ENCODE measurements at places on chromosomes 16 and 17.

DNA sequence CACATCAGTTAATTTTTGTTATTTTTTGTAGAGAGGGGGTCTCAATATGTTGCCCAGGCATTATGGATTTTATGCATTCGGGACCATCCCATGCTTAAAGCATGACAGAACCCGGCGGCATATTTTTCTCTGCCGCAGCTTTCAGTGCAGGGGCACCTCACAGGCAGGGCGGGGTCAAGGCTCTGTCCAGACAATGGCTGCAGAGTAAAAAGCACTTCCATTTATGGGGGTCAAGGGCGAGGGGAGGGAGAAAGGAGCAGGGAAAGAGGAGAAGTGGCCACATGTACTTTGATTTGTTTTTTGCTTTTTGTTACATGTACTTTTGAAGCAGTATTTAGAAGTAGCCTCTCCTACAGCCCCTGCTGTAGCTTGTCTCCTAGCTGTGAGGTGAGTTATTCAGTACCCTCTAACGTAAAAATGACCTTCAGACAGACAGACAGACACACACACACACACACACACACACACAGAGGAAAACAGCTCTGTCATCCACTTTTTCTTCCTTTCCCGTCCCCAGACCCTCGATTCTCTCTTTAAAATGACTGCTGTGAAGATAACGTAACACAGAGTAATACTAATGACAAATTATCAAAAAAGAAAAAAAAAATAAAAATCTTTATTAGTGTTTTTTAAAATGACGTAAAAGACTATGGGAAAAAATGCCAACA, 856 bp upstream of the SCPEP1 start:
- 0 out of 2 replicates have a peak, but pooled peaks cover 5% of the 10 kb centered on the region for H3K36me3 ChIP-seq
- H3K4me3 ChIP-seq, result peak overlapping the region; percentile 48
- H3K27ac ChIP-seq, result no peak overlapping the region
- H3K4me1 ChIP-seq, result peaks cover 26% of the 10 kb centered on the region

- H3K36me3 ChIP-seq, result no peaks in the 10 kb centered on the region
- no peaks in the 10 kb centered on the region for H3K27me3 ChIP-seq
- H3K4me3 ChIP-seq, result no peak overlapping the region
- H3K27ac ChIP-seq, result peak overlapping the region; percentile 80
Observed at GRCh38 chr17:66275651-66276050, 26.8 kb upstream of the PRKCA start.

DNA sequence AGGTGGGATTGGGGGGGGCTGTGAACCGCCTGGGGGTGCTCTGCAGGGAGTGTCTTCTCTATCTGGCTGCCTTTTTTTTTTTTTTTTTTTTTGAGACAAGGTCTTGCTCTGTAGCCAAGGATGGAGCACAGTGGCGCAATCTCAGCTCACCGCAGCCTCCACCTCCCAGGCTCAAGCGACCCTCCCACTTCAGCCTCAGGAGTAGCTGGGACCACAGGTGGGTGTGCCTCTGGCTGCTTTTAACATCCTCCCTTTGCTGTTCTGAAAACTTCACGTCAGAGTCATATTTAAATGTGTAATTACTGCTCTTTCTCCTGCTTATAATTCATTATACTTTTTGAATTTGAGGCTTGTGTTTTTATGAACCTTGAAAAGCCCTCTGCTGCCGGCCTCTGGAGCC, 78.4 kb downstream of the ZNF778 start:
- H3K4me1 ChIP-seq, result peaks cover under 1% of the 10 kb centered on the region
- H3K4me3 ChIP-seq, result no peak overlapping the region
- no peak overlapping the region for H3K27ac ChIP-seq

DNA sequence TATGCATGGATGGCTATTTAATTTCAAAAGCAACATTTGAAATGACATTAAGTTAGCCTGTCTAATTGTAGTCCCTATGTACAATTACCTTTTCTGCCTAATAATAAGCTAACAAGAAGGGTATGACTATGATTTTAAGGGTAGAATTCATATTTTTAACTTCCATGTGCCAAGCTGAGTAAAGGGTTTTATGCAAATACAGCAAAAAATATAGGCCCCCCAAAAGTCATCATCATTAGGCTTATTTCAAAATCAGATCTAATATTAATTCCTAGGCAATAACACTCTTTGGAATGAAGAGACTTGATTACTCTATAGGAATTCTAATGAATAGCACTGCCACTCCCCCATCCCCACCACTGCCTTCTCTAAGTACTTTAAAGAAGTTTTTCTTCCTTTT, 155.9 kb upstream of the DYNLRB2 start:
- H3K27me3 ChIP-seq, result no peaks in the 10 kb centered on the region
- H3K27ac ChIP-seq, result no peak overlapping the region
- H3K4me1 ChIP-seq, result no peaks in the 10 kb centered on the region
- no peaks in the 10 kb centered on the region for H3K36me3 ChIP-seq

GRCh38 chr17:29573558-29573869, 5.0 kb downstream of the TP53I13 start:
- DNase-seq, result no peak
- no peaks in the 10 kb centered on the region for H3K27me3 ChIP-seq
- H3K27ac ChIP-seq, result no peak overlapping the region

GRCh38 chr17:58329035-58329809, 627 bp upstream of the TSPOAP1 start:
- no peaks in the 10 kb centered on the region for H3K36me3 ChIP-seq
- no peak overlapping the region for H3K27ac ChIP-seq
- H3K4me1 ChIP-seq, result no peaks in the 10 kb centered on the region
- no peak overlapping the region for H3K4me3 ChIP-seq

GRCh38 chr17:20073055-20073979, 64.2 kb downstream of the SPECC1 start:
- no peak overlapping the region for H3K4me3 ChIP-seq
- DNase-seq, result no peak
- H3K27me3 ChIP-seq, result no peaks in the 10 kb centered on the region
- no peaks in the 10 kb centered on the region for H3K36me3 ChIP-seq
- H3K4me1 ChIP-seq, result no peaks in the 10 kb centered on the region

GRCh38 chr17:57370037-57370581, 113.8 kb downstream of the MSI2 start:
- no peak overlapping the region for H3K4me3 ChIP-seq
- H3K27me3 ChIP-seq, result no peaks in the 10 kb centered on the region
- DNase-seq, result peak; percentile 85
- no peaks in the 10 kb centered on the region for H3K36me3 ChIP-seq
- peaks cover 50% of the 10 kb centered on the region for H3K4me1 ChIP-seq

DNA sequence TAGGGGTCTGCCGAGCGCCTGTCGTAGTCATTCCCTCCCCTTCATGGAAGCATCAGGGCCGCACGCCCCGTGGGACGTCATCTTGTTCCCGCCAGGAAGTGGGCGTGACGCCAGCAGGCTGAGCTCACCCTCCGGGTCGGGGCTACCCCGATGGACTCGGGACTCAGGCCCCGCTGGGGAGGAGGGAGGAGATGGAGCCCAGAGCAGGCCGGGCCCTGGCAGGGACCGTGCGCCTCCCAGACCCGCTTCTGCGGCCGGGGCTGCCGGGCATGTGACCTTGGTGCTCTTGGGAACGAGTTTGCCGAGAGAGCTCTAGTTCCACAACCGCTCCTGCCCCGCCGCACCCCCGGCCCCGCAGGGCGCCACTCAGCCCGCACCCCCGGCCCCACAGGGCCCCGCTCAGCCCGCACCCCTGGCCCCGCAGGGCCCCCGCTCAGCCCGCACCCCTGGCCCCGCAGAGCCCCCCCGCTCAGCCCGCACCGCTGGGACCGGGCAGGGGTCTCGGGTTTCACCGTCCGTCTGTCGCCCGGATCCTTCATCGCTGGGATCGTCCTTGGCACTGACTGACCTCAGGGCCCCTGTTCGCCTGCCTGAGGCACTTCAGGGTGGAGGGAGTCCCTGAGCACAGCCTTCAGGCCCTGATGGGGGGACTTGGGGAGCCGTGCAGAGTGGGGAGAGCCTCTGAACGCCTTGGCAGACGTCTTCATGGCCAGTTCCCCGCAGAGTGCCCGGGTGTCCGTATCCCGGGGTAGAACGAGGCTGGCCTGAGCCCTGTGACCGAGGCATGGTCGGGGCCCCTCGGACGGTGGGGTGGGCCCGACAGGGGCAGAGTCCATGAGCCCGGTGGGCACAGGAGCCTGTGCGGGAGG, 5.8 kb downstream of the CACNA1H start:
- no peaks in the 10 kb centered on the region for H3K4me1 ChIP-seq
- peaks cover 66% of the 10 kb centered on the region for H3K27me3 ChIP-seq
- no peak overlapping the region for H3K27ac ChIP-seq
- no peak for DNase-seq

- no peaks in the 10 kb centered on the region for H3K4me1 ChIP-seq
- H3K4me3 ChIP-seq, result no peak overlapping the region
Observed at GRCh38 chr17:68087851-68088250, 52.3 kb downstream of the KPNA2 start.

Measured in RWPE2 (cell line).